ENCODE measurements at places on chromosomes 7 and 10.

GRCh38 chr10:932589-932988 lies 1.1 kb upstream of the LARP4B start:
- no peak for DNase-seq

- no peak for DNase-seq
Observed at GRCh38 chr10:125111118-125111727, 49.1 kb downstream of the CTBP2 start.

DNA sequence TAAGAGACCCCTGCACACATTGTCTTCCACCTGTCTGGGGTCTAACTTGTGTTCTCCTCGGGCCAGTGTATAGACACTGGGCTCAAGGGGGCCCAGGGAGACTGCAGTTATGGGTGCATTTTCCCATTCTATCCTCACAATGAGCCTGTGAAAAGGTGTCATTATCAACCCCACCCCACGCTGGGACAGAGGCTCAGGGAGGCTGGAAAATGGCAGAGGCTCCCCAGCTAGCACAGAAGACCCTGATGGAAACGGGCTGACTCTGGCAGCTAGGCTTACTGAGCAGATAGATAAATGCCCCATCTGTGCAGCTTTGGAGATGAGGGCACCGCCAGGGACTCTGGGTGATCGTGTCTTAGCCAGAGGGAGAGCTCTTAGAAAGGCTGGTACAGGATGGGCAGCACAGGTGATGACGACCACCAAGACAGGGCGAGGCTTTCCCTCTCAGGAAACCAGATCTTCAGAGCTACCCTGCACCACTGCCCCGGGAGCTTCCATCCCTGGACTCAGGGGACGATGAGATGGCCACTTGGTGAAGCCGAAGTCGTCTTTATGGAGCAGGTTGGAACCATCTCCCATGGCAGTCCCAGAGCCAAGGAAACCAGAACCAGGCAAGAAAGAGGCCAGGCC lies 58.2 kb upstream of the CHST15 start:
- no peak for DNase-seq

- DNase-seq: no peak
Observed at GRCh38 chr7:158387546-158387891, 200.1 kb downstream of the PTPRN2 start.
